ENCODE measurements at places on chromosomes 4 and X.

- peak; percentile 5 for DNase-seq
Observed at GRCh38 chr4:67332627-67333026, 212.7 kb downstream of the CENPC start.

GRCh38 chrX:113389846-113390245 lies 549.2 kb upstream of the AMOT start:
- DNase-seq: no peak

GRCh38 chrX:150698981-150699380 lies 5.8 kb downstream of the MTMR1 start:
- no peak for DNase-seq

- peak; percentile 35 for DNase-seq
Observed at GRCh38 chr4:120703908-120704307, 218.6 kb downstream of the PRDM5 start.

GRCh38 chrX:103688946-103689345 lies 2.4 kb upstream of the MORF4L2 start:
- DNase-seq: peak; percentile 66

GRCh38 chrX:42783451-42783850 lies 5.5 kb upstream of the PPP1R2C start:
- DNase-seq: no peak

GRCh38 chr4:113756005-113756410 lies 5.5 kb downstream of the CAMK2D start:
- peak; percentile 25 for DNase-seq

GRCh38 chr4:147846318-147847155 lies 114.6 kb downstream of the ARHGAP10 start:
- peak; percentile 46 for DNase-seq

- peak; percentile 75 for DNase-seq
Observed at GRCh38 chr4:14309431-14309830, 681.9 kb upstream of the BOD1L1 start.

DNA sequence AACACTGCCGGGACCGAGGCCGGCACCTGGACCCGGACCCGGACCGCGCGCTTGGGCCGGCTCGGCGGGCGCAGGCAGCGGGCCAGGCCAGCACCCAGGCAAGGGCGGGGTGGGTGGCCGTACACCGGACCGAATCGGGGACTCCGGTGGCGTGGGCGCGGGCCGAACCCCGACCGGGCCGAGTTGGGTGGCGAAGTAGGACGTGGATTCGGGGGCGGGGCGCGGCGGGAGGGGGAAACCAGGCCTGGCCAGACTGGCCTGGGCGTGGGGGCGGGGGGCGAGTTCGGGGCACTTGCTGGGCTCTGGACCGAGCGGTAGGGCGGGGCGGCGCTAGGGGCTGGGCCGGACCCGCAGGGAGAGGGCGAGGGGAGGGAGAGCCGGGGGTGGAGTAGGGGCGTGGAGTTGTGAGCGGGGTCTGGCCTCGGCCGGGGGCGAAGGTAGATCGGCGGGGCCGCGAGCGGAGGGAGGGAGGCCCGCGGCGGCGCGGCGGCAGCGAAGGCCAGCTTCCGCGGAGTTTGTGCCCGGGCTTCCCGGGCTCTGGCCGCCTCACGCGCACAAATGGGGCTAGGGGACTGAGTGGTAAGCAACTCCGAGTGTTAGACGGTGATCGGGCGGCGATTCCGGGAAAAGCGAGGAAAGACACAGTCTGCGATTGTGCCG lies 1.8 kb upstream of the BCORL1 start:
- DNase-seq: no peak

GRCh38 chr4:8641931-8642650 lies 49.5 kb downstream of the CPZ start:
- DNase-seq: no peak

- no peak for DNase-seq
Observed at GRCh38 chr4:53075162-53075785, 213.2 kb downstream of the RASL11B start.

GRCh38 chrX:25166546-25166945 lies 150.8 kb upstream of the ARX start:
- DNase-seq: no peak

DNA sequence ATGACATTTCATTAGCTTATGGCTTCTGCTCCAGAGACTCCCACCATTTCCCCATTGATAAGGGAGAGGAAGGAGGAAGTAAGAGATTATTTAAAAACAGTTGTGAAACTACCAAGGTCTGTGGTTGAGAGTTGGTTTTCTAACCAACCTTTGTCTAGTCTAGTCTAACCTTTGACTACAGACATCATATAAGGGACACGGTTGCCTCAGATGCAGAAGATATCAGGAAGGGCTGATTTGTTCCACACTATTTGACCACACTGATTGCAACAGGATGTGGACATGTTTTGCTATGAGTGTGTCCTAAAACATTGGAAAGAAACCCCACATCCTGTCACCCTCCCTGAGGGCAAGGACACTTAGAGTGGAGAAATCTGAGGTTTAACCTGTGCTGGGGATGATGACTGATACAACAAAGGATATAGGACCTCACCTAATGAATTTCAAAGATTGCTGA lies 53.0 kb downstream of the COQ2 start:
- DNase-seq: peak; percentile 33

- DNase-seq: peak; percentile 73
Observed at GRCh38 chr4:183182873-183183725, 84.0 kb downstream of the WWC2 start.

GRCh38 chrX:12138361-12139313 lies at the start of gene FRMPD4:
Gene FRMPD4, plus strand, starts transcription at chrX:12138473. Its CDS starts 499 bp downstream, at chrX:12138972.
- no peak for DNase-seq

GRCh38 chrX:38061335-38061734 lies 55.0 kb downstream of the SYTL5 start:
- DNase-seq: no peak

GRCh38 chr4:23516716-23517115 lies 373.1 kb downstream of the PPARGC1A start:
- DNase-seq: no peak

- no peak for DNase-seq
Observed at GRCh38 chrX:94662689-94663088, 988.7 kb downstream of the FAM133A start.

DNA sequence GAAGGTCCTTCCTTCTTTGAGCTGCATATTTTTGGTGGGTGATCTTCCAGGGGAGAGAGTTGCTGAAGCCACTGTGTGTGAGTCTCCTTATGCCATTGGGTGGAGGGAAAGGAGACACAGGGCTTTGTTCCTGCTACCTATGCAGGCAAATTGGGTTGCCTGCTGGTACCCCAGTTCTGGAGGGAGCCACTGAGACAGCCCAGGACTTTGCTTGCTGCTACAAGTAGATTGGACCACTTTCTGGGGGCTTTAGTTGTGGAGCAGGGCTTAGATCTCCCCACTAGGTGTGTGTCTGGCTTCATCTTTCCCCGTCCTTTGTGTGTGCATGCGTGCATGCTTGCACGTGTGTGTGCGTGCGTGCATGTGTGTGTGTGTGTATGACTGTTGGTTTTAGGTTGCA lies 10.0 kb downstream of the CITED1 start:
- no peak for DNase-seq

GRCh38 chrX:43446752-43447151 lies 209.3 kb upstream of the MAOA start:
- no peak for DNase-seq

DNA sequence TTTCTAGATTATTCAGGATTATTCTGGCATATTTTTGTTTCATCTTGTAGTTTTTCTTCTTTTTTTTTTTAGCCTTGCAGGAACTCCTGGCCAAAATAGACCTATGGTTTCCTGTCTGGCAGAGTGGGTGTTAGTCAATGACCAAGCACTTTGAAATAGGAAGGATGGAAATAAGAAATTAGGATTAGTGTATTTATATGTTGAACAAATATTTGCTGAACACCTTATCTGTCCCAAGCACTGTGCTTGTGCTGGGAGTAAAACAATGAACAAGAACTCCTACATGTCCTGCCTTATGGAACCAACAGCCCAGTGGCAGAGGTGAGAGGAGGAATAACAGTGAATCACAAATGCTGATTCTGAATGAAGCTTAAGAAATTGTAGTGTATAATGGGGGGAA lies 4.5 kb downstream of the MMRN1 start:
- DNase-seq: no peak

DNA sequence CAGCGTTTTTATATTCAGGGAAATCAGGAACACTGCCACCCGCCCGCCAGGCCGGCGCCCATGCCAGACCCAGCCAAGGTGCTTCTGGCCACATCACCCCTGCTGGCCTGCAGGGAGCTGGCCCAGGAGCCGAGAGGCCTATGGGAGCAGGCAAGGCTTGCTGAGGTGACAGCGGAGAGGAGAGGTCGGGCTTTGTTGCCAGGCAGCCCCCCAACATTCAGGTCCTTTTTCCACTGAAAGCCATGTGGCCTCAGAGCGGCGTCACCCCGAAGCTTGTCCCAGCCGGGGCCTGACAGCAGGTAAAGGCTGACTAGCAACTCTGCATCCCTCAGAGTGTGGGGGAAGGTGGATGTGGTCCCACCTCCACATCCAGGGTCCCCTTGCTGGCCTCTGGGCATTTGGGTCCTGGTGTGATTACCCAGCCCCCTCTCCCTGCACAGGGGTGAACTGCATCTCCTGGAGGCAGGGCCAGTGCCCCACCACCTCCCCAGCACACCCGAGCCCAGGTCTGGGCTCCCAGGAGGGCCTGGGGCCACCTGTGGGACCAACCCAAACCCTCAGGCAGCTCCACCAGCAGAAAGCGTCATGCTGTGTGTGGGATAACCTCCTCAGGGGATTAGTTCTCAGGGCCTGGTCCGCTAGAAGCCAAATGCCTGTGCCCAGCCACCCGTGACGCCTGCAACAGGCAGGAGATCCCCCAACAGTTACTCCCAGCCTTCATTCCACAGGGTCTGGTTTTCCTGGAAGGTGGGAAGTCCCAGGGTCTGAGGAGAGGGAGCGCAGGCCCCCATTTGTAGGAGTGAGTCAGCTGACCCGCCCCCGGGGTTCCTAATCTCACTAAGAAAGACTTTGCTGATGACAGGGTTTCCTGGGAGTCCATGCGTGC lies at the start of gene PDE6B:
Gene PDE6B (plus strand): TSS at position 869 of the 886 bp plus-strand sequence. CDS start 54 bp downstream, outside the sequence.
- no peak for DNase-seq

GRCh38 chrX:21675931-21676330 lies 17.8 kb upstream of the KLHL34 start:
- no peak for DNase-seq

- no peak for DNase-seq
Observed at GRCh38 chr4:184653650-184654049, 4.1 kb downstream of the PRIMPOL start.

- no peak for DNase-seq
Observed at GRCh38 chrX:40284852-40285251, 187.1 kb upstream of the BCOR start.

DNA sequence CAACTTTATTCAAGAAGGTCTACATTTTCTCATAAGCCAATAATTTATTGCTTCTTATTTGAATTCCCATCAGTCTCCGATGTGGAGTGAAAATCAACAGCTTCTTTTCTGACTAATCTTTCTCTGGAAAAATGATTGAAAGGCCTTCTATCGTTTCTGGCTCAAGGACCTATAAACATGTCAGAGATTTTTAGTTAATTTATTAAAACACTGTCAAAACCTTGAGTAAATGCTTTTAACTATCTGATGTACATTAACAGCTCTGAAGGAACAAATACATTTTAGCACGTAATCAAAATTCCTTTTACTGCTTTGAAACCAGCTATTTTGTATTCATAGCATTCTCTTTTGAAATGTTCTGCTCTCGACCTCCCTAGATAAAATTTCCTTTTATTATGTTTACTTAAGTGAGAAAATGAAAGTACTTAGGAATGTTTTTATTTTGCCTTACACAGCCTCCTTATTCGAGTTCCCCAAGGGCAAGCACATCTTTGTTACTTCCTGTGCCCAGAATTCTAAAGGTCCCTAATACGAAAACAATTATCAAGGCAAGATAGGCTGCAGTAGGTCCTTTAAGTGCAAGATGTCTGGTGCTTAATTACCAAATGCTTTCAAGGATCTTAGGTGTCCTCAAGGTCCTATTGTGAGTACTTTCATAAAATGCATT lies 3.1 kb upstream of the ZFX start:
- no peak for DNase-seq

GRCh38 chrX:69995362-69996112 lies 54.2 kb downstream of the AWAT2 start:
- no peak for DNase-seq

DNA sequence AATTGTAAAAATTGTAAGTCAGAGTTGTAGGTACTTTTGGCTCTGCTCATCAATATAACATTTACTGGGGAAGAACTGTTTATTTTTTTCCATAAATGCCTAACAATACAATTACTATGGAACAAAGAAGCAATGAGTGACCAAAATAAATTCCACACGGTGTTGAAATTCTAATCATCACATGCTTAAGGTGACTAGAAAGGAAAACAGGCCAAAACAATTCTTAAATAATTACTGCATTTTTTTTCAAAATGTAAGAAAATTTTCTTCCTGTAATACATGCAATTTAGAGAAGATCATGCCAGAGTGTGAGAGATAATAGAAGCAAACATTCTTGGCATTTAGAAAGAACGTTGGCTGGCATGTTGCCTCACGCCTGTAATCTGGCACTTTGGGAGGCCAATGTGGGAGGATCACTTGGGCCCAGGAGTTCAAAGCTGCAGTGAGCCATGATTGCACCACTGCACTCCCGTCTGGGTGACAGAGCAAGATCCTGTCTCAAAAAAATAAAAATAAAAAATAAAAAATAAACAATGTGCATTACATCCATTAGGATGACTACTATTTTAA lies 22.5 kb downstream of the C4orf46 start:
- no peak for DNase-seq

- DNase-seq: peak; percentile 0
Observed at GRCh38 chr4:136505020-136505419, 1027.3 kb downstream of the PCDH18 start.

DNA sequence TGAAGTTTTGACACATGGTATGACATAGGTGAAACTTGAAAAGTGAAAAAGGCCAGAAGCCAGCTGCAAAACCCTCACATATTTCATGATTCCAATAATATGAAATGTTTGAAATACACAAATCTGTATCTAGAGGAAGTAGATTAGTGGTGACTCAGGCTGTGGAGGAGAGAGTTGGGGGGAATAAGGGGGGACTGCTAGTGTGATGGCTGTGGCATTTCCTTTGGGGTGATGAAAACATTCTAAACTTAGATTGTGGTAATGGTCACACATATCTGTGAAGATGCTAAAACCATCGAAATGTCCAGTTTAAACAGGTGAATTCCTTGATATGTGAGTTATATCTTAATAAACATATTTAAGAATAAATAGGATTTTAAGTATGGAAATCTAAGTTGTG lies 343.5 kb upstream of the SFRP2 start:
- DNase-seq: no peak

DNA sequence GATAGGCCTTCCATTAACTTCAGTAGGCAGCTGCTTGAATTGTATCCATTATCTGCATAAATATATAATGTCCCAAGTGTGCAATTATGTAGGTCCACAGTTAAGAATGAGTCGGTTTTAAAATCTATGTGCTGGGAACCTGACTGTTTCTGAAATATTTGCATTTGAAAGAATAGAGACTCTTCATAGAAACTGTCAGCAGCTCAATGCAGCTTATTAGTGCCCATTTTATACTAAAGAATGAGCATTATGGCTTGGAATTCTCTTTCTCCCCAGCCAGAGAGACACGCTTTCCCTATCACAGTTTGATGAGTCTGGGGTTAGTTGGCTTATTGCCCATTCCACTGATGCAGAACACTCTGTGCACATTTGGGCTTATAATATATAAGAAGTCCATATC lies 202.0 kb upstream of the PCDH7 start:
- no peak for DNase-seq

- no peak for DNase-seq
Observed at GRCh38 chr4:84366161-84366560, 132.9 kb downstream of the NKX6-1 start.

Measured in suppressor macrophage treated with lipopolysaccharide for 1 hour (primary cell).